ENCODE measurements at places on chromosomes 4 and X.

GRCh38 chr4:30553706-30554105 is 166.5 kb upstream of the PCDH7 start:
- no peak for DNase-seq

DNA sequence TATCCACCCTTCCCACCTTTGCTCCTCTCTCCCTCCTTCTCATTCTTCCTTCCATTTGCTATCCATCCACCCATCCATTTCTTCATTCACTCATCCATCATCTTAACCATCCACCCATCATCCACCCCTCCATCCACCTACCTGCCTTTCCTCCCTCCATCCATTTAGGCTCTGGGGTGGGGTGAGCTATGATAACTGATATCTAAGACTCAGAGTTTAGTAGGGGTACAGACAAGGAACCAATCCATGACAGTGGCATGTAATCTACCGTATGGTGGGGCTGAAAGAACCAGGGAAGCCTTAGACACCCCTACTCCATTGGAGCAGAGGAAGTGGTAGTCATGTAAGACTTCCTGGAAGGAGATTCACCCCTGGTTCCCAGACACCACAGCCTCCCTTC is 23.2 kb downstream of the PSAPL1 start:
- no peak for DNase-seq

DNA sequence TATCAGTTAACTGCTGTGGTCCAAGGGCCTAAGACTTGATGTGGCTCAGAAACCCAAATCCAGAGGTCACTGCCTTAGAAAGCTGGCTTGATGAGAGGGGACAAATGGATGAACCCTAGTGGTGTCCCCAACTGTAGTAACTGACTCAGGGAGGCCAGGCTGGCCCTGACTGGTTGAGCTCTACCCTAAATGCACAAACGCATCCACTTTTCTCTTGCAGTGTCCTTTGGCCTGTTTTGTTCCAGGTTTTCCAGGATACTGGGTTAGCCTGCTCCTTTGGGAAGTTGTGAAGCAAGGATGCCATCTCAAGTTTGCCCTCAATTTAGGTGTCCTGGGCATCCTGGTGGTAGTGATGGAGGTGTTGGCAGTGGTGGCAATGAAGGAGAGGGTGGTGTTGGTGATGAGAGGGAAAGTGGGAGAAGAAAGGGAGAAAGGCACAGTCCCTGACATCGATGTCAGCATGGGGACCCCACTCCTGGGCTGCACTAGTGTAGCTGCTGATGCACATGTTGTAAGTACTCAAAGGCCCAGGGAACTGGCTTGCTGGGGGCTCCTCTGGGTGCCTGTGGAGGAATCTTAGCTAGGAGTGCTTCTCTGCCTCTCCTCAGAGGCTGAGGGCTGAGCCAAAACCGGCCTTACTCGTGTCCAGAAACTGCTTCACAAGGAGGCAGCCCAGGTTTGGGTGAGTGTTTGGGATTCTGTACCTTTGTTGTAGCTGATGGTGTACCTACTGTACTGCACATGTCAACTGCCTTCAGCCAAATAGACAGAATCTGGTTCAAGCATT is 2.9 kb upstream of the HAND2 start:
- no peak for DNase-seq

GRCh38 chr4:77465271-77465670 is 140.3 kb upstream of the CXCL13 start:
- DNase-seq: peak; percentile 47

- DNase-seq: peak; percentile 24
These were observed 13.8 kb upstream of the ENOX2 start for GRCh38 chrX:130916636-130917422.

- peak; percentile 72 for DNase-seq
These were observed 31.6 kb upstream of the IRAK1 start for GRCh38 chrX:154051201-154051810.

- no peak for DNase-seq
These were observed 402.2 kb downstream of the MID1IP1 start for GRCh38 chrX:39203427-39203826.

- DNase-seq: no peak
These were observed 1203.1 kb downstream of the PCDH18 start for GRCh38 chr4:136329042-136329662.

DNA sequence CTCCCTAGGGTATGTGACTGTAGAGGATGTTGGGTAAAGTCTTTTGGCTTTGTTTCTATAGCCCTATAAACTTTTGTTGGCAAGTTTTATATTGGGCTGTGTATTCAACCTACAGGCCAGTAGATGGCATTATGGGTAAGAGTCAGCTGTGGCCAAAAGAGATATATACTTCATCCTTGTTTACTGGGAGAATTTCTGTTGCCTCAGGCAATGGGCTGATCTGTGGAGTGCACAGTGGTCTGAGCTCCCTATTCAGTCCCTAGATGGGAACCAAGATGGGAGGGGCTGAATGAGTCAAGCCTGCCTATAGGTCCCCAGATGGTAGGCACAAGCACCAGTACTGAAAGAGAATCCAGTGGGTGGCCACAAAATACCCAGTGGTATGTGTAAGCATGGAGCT is 580.6 kb downstream of the EPHA5 start:
- DNase-seq: no peak

GRCh38 chr4:5755679-5756078 is 44.7 kb downstream of the EVC start:
- DNase-seq: no peak

GRCh38 chr4:30821275-30821674 is 101.1 kb downstream of the PCDH7 start:
- no peak for DNase-seq

GRCh38 chr4:101081166-101081565 is 266.2 kb downstream of the PPP3CA start:
- no peak for DNase-seq

DNA sequence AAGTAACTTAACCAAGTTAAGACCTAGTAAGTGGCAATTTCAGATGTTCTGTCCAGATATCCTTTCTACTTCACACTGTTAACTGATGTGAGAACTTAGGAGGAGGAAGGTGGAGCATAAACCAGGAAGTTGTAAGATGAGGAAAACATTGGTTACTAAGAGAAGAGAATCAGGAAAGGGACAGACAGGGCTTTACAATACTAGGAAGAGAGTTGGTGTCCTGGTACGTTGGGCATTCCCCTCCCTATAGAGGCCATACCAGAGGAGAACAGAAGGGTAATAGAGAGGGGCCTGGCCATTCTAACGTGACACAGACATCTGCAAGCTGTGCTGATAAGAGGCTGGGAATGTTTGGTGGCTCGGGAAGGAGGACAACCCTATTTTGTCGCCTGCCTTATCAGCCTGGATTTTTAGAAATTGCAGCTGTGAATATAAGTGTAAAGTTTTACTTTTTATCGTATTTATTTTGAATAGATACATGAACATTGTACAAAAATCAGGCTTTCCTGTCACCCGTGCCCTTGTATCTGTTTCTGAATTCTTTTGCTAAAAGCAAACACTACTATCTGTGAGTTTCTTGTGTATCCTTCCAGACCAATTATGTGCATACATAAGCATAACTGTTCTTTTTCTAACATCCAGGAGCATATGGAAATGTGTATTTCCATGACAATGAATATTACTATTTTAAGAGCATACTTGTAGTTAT is 53.5 kb upstream of the HPRT1 start:
- DNase-seq: no peak

GRCh38 chrX:44010626-44011025 is 37.4 kb upstream of the NDP start:
- no peak for DNase-seq

DNA sequence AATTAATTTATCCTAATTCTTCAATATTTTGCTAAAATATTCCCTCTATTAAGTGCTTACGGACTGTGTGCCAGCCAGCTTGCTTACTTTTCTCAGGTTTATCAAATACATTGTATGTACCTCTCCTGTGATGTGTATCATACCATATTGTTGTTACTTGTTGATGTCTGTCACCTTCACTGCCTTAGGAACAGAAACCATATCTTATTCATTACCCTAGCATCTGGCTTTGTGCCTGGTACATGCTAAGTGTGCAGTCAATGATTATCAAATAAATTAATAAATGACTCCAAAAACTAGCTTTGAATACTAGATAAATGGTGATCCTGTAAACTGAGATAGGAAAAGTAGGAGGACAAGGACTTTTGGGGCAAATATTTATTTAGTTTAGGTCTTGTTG is 6.9 kb downstream of the CLCN3 start:
- DNase-seq: no peak

- no peak for DNase-seq
These were observed 77.0 kb downstream of the LRP2BP start for GRCh38 chr4:185318679-185319078.

GRCh38 chr4:133997436-133997835 is 204.2 kb downstream of the PABPC4L start:
- DNase-seq: no peak

GRCh38 chr4:17535906-17536305 is 20.9 kb downstream of the CLRN2 start:
- DNase-seq: no peak

DNA sequence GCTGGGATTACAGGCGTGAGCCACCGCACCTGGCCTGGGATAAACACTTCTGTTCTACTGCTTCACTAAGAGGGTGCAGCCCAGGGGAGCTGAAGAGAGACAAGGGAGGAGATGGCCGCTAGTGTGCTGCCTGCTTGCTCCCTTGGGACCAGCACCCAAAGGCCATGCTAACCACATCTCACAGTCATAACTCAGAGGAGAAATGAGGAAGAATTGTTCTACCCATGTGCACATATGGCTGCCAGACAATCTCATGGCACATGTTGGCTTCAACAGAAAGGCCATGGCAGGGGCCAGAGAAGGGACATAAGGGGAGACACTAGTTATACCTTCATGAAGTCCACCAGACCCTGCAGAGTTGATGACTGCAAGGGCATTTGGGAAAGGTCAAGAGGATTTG is 22.4 kb downstream of the CLDN22 start:
- no peak for DNase-seq

DNA sequence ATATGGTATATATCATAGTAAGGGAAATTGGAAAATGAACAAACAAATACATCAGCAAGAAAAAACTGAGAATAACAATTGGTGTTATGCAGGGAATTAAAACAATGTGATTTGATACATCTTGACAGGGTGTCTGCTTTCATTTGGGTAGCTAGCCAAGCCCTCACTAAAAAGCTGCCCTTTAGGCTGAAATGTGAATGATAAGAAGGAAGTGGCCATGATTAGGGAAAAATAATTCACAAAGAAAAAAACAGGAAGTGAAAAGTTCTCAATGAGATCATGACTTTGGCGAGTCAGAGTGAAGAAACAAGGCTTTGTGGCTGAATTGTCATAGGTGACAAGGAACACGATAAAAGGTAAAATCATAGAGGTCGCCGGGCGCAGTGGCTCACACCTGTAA is 675.8 kb upstream of the SLIT2 start:
- DNase-seq: no peak

DNA sequence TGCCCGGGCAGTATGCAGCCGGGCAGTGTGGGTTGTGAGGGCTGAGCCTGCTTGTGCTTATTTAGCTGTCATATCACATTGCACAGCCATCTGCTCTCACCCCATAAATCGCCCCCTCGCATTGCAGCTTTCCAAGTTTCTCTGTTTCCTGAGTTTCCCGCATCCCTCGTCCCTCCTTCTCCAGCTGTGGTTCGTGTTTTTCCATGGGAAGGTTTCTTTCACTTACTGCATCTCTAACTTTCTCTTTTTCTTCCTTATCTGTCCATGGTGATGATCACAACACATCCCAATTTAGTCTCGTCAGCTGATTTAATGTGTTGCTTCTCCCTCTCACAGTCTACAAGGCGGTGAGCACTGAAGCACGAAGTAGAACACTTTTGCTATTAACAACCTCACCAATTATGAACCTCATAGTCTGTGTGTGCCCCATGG is 118.1 kb downstream of the ENPP6 start:
- no peak for DNase-seq

GRCh38 chr4:60865273-60865672 is 334.9 kb upstream of the ADGRL3 start:
- DNase-seq: no peak

GRCh38 chr4:144646523-144647094 is 653 bp downstream of the HHIP start:
- DNase-seq: no peak

- no peak for DNase-seq
These were observed 312.2 kb upstream of the DIAPH2 start for GRCh38 chrX:96372313-96373046.

GRCh38 chrX:47030339-47030738 is 47.9 kb upstream of the RGN start:
- DNase-seq: no peak

DNA sequence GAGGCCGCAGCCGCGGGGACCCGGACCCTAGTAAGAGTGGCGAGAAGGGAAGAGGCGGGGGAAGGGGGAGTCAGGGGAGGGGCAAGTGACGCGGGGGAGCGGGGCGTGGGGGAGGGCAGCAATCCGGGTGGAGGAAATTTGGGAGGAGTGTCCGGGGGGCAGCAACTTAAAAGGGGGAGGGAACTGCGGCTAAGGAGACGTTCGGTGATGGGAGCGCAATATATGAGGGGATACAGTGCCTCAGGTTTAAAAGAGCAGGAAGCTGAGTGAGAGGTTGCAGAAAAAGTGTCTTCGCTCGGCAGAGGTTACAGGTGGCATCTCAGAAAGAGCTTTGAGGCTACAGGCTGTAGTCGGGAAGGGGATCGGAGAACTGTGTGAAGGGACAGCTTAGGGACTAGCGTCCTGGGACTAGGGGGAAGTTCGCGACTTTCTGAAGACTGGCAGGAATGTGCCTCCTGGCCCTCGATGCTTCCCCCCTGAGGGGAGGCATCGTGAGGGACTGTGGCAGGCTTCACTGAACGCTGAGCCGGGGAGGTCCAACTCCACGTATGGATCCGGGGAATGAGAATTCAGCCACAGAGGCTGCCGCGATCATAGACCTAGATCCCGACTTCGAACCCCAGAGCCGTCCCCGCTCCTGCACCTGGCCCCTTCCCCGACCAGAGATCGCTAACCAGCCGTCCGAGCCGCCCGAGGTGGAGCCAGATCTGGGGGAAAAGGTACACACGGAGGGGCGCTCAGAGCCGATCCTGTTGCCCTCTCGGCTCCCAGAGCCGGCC is 519 bp downstream of the FOXO4 start:
- DNase-seq: no peak

- DNase-seq: no peak
These were observed 39.6 kb upstream of the SRPX start for GRCh38 chrX:38260231-38260630.

DNA sequence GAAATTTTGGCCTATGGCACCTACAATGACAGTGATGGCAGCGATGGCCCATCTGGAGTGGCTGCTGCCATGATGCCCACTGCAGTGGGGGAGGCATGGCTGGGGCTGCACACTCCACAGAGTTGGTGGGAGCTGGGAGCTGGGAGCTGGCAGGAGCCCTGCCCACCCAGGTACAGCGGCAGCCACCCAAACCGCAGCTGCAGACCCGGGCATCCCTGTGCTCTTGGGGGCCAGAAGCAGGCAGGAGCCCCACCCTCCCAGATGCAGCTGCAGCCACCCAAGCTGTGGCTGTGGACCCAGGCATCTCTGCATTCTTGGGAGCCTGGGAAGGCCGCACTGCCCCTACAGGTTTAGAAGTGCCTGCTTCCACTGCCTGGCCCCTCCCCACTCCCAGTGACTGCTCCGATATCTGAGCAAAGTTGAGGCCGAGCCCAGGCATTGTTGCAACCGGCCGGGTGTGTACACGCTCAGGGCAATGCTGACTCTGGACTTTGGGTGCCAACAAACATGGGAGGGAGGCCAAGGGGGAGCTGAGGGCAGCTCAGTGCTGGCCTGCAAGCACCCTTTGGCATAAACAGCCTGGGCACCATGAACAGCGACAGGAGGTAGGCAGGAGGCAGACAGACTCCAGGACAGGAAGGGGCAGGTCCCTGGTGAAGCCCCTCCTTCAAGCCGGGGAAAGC is 82.8 kb downstream of the PPP4R3C start:
- DNase-seq: no peak

GRCh38 chr4:1533501-1534064 is 127.3 kb upstream of the NKX1-1 start:
- no peak for DNase-seq

Measured in activated CD4-positive, alpha-beta T cell treated with anti-CD3 and anti-CD28 coated beads, Interleukin-2, amount 50 U/mL, for 48 hours (primary cell).